Astrocyte of the hippocampus (primary cell): ENCODE measurements at places on chromosomes 12 and 14.

GRCh38 chr14:27366596-27366995, 768.8 kb upstream of the NOVA1 start:
- DNase-seq = no peak

- no peak for DNase-seq
Measured at GRCh38 chr14:94536836-94537235, 24.4 kb upstream of the SERPINA4 start.

- DNase-seq = no peak
Measured at GRCh38 chr12:104729091-104729490, 229.0 kb downstream of the SLC41A2 start.

- no peak for DNase-seq
Measured at GRCh38 chr12:43238281-43238680, 313.7 kb downstream of the ADAMTS20 start.

DNA sequence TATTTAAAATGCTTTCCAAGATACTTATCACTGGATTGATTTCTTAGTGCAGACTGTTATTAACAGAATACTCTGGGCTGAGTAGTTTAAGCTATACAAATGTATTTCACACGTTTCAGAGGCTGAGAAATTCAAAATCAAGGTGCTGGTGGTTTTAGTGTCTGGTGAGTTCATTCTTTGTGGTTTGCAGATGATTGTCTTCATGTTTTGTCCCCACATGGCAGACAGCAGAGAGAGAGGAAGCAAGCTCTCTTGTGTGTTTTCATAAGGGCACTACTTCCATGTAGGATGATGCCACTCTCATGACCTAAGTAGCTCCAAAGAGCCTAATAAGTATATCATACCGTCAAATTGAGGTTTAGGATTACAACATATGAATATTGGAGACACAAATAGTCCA, 1348.9 kb upstream of the FLRT2 start:
- DNase-seq = no peak

GRCh38 chr12:40788276-40788675, 96.0 kb downstream of the CNTN1 start:
- DNase-seq = no peak
